Astrocyte (in vitro differentiated cells and primary cell): ENCODE measurements at places on chromosomes 11 and 22. TPM values are rescaled to one million over a fixed set of nuclear protein-coding genes. Genes with fewer than 3 reads are reported as not detected.

The CYP2D6 gene
- total RNA-seq: 0.82 and 0.91 TPM in 2 replicates

The TBRG1 gene
- 34.6 and 36.8 TPM in 2 replicates for total RNA-seq

The SERHL2 gene
- total RNA-seq: 1.2 and 2.2 TPM in 2 replicates

The ISX gene
- not detected in 2 replicates for total RNA-seq

The RASSF10 gene
- 1.2 and 2.0 TPM in 2 replicates for total RNA-seq

The ZBTB16 gene
- total RNA-seq: 0.36 and 0.50 TPM in 2 replicates

The OTOG gene
- total RNA-seq: not detected in 2 replicates

The CCDC116 gene
- 0.11 and 0.22 TPM in 2 replicates for total RNA-seq

The RDX gene
- 128 and 132 TPM in 2 replicates for total RNA-seq

The DEFB131B gene
- total RNA-seq: not detected in 2 replicates

The WBP2NL gene
- total RNA-seq: not detected in 2 replicates

The DEUP1 gene
- 0.41 and 0.91 TPM in 2 replicates for total RNA-seq

The VSTM5 gene
- total RNA-seq: 0.19 and 0.45 TPM in 2 replicates

The MS4A6E gene
- total RNA-seq: not detected in 2 replicates

The SHANK2 gene
- total RNA-seq: 6.4 and 10.1 TPM in 2 replicates

The LUZP2 gene
- total RNA-seq: 1.8 and 2.3 TPM in 2 replicates

The AQP11 gene
- 0.48 and 0.91 TPM in 2 replicates for total RNA-seq

The CRYBA4 gene
- 1.1 and 2.0 TPM in 2 replicates for total RNA-seq

The FREY1 gene
- total RNA-seq: 0.79 and 1.5 TPM in 2 replicates

The CBX6 gene
- total RNA-seq: 34.9 and 38.9 TPM in 2 replicates

The SSRP1 gene
- 76.9 and 79.5 TPM in 2 replicates for total RNA-seq

The HOATZ gene
- total RNA-seq: 0.43 TPM in 2 replicates

The P4HA3 gene
- total RNA-seq: 3.3 and 5.0 TPM in 2 replicates

The F2 gene
- 0.57 and 0.60 TPM in 2 replicates for total RNA-seq

The RFPL2 gene
- total RNA-seq: 0.25 TPM in 1 of 2 replicates, not detected in the other

The YAP1 gene
- total RNA-seq: 122 and 129 TPM in 2 replicates

The PGM2L1 gene
- total RNA-seq: 41.0 and 43.6 TPM in 2 replicates

The NPTXR gene
- 5.1 and 5.4 TPM in 2 replicates for total RNA-seq

The SMTNL1 gene
- not detected in 2 replicates for total RNA-seq

The CARD16 gene
- 1.6 and 2.0 TPM in 2 replicates for total RNA-seq

The CECR2 gene
- 12.6 and 15.7 TPM in 2 replicates for total RNA-seq

The OR10A3 gene
- total RNA-seq: not detected in 2 replicates

The XRRA1 gene
- total RNA-seq: 8.4 and 8.9 TPM in 2 replicates

The CD44 gene
- 148 and 154 TPM in 2 replicates for total RNA-seq

The SLC22A9 gene
- not detected in 2 replicates for total RNA-seq

The C22orf31 gene
- not detected in 2 replicates for total RNA-seq

The DLAT gene
- total RNA-seq: 31.8 and 34.2 TPM in 2 replicates

The ABCC8 gene
- not detected in 2 replicates for total RNA-seq

The ROBO4 gene
- total RNA-seq: 0.25 TPM in 1 of 2 replicates, not detected in the other

The VWA5A gene
- 8.6 and 8.7 TPM in 2 replicates for total RNA-seq

The OR51B4 gene
- total RNA-seq: not detected in 2 replicates

The UPK3A gene
- not detected in 2 replicates for total RNA-seq

The OR4P4 gene
- total RNA-seq: not detected in 2 replicates

The ANKRD42 gene
- 15.0 and 16.4 TPM in 2 replicates for total RNA-seq

The CFAP300 gene
- 0.64 and 0.65 TPM in 2 replicates for total RNA-seq

The TSPAN18 gene
- 31.7 and 39.1 TPM in 2 replicates for total RNA-seq

The BIRC3 gene
- total RNA-seq: 2.2 and 2.6 TPM in 2 replicates

The ASPHD2 gene
- 11.7 and 13.0 TPM in 2 replicates for total RNA-seq

The LMNTD2 gene
- total RNA-seq: 2.5 and 2.8 TPM in 2 replicates

The TMEM151A gene
- 1.8 and 2.0 TPM in 2 replicates for total RNA-seq

The SLC6A5 gene
- not detected in 2 replicates for total RNA-seq
